CD4-positive, alpha-beta T cell treated with Interleukin-17A for 1 hour (primary cell): ENCODE measurements at places on chromosomes 11 and 22.

- DNase-seq, result no peak
These were observed 15.0 kb downstream of the TSKU start for GRCh38 chr11:76798202-76798581.

GRCh38 chr11:12275818-12276217, 101.6 kb upstream of the PARVA start:
- DNase-seq, result no peak

GRCh38 chr11:122883646-122883979, 1.1 kb downstream of the JHY start:
- no peak for DNase-seq

DNA sequence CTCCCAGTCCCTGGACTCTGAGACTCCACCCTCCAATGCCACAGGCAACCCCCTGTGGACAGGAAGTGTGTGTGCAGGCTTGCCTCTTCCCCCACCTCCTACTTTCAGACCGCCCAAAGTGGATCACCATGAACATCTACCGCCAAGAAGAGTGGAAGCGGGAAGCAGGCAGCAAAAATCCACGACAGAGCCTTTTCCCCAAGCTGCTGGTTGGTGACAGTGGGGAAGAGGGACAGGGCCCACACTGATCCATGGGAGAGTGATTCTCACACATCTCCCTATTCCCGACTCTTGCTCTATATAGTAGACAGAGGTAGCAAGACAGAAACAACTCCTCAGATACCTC, 53.4 kb upstream of the SPATA19 start:
- DNase-seq, result no peak

GRCh38 chr22:28734393-28734792, 7.2 kb downstream of the CHEK2 start:
- no peak for DNase-seq
